CD4-positive, alpha-beta T cell (primary cell): ENCODE measurements at places on chromosomes 1 and 21.

DNA sequence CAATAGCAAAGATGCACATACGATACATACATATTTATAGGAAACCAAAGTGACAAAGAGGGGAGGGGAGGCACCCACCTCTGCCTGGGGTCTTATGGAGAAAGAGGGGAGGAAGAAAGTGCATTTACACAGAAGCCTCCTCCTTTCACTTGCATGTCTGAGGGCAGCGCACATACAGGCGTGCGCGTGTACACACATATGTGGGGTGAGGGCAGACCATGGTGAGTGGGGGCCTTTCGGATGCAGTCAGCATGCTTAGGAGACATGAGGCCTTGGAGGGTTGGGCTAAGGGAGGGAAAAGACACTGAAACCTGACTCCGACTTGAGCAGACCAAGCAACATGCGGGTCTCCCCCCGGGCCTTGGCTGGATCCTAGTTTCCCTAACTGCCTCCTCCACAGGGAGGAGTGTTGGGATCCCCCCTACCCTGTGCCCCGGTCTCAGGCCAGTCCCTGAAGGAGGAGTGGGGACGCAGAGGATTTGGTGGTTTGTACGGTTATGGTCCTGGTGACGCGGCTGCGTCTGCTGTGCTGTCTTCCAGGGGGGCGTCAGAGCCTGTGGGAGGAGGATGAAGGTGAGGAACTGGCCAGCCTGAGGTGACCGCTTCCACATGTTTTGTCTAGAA is 15.2 kb downstream of the LRRC71 start:
- no peak for DNase-seq

GRCh38 chr1:245419461-245419978 is 264.7 kb downstream of the KIF26B start:
- no peak for DNase-seq

DNA sequence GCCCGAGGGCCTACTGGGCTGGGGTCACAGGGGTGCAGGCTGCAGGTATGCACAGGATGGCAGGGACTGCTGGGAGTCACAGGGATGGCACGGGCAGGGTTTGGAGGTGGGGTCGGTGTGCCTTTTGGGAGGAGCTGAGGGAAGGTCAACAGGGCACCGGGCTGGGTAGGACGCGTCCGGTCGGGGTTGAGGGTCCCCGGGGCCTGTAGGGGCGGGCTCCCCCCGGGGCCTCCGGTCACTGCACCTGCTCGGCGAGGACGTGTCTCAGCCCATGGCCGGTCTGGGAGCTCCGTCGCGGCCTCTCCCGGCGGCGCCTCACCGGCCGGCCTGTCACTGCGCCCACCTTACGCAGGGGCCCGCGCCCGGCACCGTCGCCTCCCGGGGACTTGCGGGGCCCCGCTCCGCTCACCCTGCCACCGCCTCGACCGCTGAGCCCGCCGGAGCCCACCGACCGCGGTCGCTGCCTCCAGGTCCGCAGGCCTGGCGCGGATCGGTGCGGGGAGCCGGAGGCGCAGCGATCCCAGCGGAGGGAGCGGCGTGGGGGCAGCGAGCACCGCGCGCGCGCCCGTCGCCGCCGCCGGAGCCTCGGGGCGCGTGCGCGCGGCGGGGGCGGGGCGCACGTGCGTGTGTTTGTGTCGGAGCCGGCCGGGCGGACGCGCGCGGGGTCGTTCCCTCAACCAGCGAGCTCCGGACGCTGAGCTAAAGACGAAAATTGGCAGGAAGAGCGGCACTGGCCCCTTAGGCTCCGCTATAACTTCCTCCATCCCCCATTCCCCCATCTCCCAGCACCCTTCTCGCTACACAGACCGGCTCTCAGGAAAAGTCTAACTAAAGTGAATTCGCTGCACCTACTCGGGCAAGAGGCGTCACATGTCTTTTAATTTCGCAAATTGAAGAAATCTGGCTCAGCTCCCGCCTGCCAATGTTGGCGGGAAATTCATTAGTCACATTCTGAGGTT is at the start of gene AMIGO1:
Gene AMIGO1 (minus strand): TSS at position 552 of the 959 bp plus-strand sequence. CDS start 815 bp downstream, outside the sequence.
- peak; percentile 73 for DNase-seq

GRCh38 chr1:115400891-115401290 is 62.8 kb upstream of the NGF start:
- DNase-seq = no peak

DNA sequence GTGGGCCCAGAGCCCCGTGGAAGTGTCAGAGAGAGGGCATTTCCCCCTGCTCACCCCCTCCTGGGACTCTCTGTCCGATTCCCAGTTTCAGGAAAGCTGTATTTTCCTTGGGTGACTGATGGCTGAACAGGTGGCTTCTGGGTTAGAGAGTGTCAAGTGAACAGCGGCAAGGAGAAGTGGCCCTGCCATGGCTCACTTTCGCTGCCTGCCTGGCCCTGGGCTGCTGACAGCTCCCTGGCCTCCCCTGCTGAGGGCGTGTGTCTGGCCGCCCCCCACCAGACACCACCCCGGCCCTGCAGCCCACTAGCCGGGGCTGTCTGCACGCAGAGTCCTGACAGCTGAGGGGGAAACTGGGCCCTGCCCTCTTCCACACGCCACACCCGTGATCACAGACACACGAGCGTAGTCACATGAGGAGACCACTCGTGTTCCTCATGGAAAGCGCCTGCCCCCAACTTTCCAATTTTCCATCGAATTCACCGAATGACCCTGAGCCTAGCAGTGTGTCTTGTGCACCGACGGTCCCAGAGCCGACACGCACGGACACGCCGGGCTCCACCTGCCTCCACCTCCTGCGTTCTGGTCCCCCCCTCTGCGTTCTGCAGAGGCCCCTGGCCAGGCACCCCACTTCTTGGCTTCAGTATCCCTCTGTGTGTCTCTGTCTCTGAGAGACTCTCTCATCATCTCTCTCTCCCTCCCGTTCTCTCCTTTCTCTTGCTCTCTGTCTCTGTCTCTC is 60.6 kb upstream of the CASZ1 start:
- DNase-seq = no peak

- DNase-seq = no peak
These were observed 207.7 kb upstream of the KAZN start for GRCh38 chr1:14390816-14391215.

- DNase-seq = no peak
These were observed 274.3 kb downstream of the KAZN start for GRCh38 chr1:14872762-14873161.

GRCh38 chr1:66549017-66549416 is 15.1 kb downstream of the SGIP1 start:
- no peak for DNase-seq

DNA sequence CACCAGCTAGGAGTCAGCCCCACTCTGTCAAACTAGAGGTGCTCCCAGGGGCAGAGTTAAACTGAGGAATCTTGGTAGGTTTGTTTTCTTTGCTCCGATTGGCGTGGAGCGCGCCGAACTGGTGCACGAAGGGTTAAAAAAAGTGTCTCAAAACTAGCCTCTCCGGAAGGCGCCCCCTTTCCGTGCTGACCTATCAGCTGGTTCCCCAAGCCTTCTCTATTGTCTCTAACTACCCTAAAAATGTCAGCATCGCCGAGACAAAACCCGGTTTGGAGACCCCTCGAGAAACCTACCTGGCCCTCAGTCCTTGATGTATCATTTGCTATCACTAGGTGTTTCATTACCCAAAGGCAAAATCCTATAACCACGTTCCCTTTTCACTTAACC is 2.2 kb downstream of the TGFB2 start:
- no peak for DNase-seq

GRCh38 chr1:61687901-61688300 is 37.0 kb downstream of the TM2D1 start:
- no peak for DNase-seq

GRCh38 chr1:172605641-172606040 is 53.3 kb upstream of the FASLG start:
- DNase-seq = no peak

DNA sequence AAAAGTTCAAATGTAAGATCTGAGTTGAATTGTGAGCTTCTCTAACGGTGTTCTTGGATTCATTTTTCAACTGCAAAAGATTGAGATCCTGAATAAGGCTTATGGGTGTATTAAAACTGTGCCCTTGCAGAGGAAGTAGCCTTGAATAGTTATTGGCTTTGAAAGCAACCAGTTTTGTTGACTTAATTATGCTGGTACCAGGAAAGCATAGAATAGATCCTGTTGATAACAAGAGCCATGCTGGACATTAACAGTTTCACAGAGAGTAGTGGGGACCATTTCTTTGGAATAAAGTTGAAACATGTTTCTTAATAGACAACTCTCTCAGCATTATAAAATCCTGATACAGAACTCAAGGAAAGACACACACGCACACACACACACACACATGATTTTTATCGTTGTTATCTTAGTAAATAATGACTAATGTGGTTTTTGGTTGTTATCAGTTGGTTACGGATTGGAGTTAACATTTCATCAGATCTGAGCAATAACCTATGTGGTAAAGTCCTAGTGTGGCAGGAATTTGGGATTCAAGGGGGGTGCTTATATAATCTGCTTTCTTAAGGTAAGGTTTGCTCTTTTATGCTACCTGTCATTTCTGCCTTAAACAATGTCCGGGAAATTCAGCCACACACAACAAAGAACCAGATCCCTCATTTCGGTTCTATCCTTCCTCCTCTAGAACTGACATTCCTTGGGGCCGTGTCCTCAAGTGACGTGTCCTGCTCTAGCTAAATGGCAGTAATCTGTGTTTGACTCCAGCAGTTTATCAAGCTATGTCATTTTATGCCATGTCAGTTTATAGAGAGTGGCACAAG is 330.9 kb downstream of the CHRM3 start:
- DNase-seq = peak; percentile 22

GRCh38 chr1:16464917-16465625 is 24.5 kb downstream of the NECAP2 start:
- no peak for DNase-seq

GRCh38 chr1:7264101-7264500 is 478.8 kb downstream of the CAMTA1 start:
- no peak for DNase-seq

DNA sequence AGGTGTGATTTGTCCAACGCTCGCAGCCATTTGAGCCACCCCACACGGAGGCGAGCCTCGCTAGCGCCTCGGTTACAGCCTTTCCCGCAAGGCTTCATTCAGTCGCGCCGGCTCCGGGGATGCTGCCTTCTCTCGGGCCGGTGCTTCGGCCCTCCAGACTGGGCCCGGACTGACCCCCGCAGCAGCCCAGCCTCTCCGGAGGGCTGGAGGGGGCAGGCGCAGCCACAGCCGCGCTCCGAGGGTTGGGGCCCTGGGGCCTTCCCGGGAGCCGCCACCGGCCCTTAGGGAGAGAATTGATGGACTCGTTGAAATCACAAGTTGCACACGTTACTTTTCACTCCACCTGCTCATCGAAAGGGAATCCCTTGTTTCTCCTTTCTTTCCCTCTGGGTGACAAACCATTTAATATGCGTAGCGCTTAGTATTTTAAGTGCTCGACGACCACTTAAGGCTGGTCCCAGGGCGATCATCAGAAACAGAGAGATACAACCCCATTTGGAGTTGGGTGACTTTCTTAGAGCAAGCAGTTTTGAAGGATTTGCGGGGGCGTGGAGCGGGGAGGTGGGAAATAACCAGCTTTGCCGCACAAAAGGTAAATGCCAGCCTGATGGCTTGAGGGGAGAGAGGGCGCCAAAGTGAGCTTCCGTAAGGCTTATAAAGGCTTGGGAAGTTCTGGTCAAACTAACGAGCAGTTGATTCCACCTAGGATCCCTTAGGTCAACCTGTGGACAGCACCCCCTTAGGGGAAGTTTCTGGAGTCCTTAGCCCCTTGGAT is 24.6 kb upstream of the ENAH start:
- no peak for DNase-seq
